Right atrium auricular region (tissue), 2 donors: ENCODE measurements at places on chromosomes 6 and 20. TPM values are rescaled to one million over a fixed set of nuclear protein-coding genes. Genes with fewer than 3 reads are reported as not detected.

DNA sequence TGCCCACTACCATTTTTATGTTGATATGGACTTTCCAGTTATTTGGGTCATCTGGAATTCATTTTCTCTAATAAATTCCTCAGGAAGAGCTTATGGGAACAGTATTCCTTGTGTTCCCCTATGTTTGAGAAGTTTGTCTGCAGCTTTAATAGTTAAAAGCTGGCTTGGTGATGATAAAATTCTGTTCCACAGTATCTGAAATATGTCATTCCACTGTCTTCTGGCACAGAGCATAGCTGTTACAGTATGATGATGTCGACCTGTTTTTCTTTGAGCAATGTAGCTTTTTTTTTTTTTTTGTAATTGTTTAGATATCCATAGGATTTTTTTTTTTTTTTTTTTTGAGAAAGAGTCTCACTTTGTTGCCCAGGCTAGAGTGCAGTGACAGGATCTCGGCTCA, 43.2 kb downstream of the NCOA3 start:
- no peak for DNase-seq

- no peak for DNase-seq
These were observed 180.6 kb downstream of the TBX18 start for GRCh38 chr6:84583784-84584183.

DNA sequence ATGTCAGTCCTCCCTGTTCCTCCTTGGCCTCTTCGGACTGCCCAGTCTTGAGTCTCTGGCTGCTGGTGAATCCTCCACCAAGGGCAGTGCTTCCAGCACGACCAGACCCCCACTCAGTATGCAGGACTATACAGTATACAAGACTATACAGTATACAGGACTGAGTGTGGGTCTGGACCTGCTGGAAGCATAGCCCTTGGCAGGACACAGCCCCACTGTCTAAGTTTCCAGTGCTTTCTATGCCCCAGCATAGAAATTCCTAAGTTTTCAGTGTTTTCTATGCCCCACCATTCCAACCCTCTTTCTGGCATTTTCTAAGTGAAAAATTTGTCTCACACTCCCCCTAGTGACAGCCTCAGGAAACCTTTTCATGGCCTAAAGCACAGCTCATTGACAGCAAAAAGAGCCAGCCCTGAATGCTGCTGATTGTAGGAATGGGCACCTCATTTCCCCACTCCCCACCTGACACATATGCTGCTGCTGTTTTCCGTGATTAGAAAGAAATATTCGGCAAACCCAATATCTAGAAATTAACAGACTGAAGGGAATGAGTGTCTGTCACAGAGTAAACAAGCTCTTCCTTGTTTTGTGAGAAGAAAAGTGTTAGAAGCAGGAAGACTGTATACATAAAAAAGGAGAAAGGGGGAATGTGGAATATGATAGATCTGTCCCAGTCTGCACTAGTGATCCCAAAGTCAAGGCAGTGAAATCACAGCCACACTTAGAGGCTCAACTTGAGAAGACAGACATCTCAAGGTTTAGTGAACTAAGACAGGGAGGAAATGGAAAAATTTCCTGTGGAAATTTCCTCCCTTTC, 206.9 kb downstream of the IBTK start:
- DNase-seq, result no peak

DNA sequence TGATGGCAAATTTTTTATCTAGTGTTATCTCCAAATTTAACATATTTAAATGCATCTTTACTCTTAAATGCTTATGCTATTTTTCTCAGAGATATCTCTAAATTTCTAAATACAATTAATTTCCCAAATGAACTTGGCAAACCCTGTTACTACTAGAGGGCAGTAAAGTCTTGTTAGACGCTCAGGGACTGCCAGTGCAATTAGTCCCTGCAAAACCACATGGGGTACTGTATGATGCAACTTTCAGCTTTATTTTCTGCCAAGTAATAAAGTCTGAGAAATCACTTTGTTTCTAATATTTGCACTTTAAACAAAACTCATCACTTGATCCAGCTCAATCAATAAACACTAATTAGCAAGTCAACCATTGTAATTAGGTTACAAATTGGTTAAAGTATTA, 76.0 kb upstream of the ADGRB3 start:
- DNase-seq, result no peak

DNA sequence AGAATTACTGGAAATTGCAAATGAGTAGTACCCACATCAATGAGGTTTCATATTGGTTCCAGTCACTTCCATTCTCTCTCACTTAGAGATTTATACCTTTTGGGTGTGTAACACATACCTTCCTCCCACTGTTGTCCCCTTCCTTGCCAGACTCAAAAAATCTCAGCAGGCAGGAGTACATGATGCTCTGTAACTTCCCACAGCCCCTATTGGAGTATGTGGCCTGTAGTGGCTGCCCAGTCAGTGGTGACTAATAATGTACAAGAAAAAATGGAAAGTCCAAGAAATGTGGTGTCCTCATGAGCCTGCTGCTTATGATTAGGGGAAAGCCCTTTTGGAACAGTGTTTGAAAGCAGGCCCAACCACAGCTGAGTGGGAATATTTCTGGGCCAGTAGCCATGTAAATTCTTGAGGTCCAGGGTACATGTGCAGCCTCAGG, 312.0 kb downstream of the ZFAND3 start:
- DNase-seq, result no peak

- DNase-seq, result no peak
These were observed 35.8 kb downstream of the SLC2A4RG start for GRCh38 chr20:63775096-63775978.

GRCh38 chr6:123415844-123416468, 220.8 kb downstream of the TRDN start:
- peak; percentile 73 for DNase-seq

- DNase-seq, result no peak
These were observed at the start of gene TUBB2B for GRCh38 chr6:3227363-3228045. TUBB2B (minus strand) TSS chr6:3227653; CDS start chr6:3227543, 110 bp downstream.

DNA sequence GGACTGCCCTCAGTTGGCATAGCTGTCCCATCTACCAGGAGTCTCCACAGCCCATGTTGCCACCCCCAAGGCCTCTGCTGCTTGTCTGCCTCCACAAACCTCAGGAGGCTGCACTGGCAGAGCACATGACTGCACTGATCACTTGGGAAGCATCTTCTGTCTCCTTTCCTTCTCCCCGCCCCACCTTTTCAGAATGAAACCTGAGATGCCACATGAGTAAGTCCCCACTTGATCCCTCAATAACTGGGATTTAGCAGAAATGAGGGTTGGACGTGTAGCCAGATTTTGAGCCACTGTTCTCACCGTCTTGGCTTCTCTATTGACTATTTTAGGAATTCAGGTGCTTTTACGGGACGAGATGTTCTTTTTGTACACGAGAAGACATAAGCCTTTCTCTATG, 328.4 kb downstream of the CDC5L start:
- DNase-seq, result no peak

DNA sequence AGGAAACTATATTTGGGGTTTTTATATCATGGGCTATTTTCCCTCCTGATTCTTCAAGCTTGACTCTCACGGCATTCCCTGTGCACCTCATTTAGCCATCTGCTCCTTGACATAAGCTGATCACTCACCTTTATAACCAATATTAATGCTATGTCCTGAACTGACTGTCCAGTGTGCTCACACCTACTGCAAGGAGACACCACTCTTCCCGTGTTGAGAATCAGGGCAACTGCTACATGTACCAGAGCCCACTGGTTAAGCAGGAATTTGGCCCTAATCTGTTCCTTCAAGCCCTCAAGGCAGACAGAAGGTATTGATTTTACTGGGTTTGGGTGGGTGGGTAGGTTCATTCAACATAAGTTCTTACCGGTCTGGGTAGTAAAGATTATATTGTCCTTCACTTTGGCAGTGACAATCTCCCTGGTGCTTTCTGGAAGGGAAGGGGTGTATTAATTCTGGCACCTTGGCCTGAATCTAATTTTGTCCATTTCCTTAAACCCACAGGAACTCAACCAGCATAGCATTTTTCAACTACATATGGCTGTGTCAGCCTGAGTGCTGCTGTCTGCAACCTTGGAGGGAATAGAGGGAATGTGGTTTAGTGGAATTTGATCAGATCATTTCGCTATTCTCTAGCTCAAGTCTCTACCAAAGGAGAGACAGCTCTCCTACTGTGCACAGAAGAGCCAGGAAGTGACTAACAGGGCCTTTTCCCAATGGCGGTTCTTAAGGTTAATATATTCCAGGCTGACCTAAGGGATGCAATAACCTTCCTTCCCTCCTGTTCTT, 293.2 kb downstream of the BTBD9 start:
- DNase-seq, result no peak

GRCh38 chr20:59613861-59614260, 9.5 kb downstream of the PHACTR3 start:
- DNase-seq, result no peak

GRCh38 chr6:16690608-16691142, 70.6 kb downstream of the ATXN1 start:
- DNase-seq, result no peak

- DNase-seq, result no peak
These were observed 348.3 kb downstream of the BCKDHB start for GRCh38 chr6:80454661-80455365.

DNA sequence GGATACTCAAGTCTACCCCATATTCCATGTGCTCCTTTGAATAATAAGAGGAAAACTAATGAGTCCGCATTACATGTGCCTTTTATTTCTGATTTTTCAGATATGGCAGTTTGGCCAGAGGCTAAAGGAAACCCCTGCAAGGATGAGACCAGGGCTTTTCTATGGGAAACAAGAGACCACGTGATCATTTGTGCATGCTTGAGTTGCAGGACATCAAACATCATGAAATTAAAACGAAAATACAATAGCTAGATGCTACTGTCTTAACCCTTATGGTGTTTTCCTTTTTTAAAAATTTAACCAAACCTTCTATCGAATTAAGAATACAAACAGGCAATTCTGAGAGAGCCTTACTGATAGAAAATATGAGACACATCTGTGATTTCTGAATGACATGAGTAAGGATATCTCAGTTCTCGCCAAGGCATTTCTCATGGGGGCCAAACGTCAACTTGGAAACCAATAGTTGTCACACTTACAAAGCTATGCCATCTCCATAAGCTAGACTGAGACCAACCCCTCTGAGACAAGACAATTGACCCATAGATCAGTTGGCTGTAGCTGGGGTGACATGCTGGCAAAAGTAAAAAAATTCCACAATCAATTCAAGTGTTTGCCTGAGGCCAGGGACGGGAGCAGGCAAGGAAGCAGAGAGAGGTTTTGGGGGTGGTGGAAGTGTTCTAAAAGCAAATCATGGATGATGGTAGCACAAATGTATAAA, 52.8 kb downstream of the RIPOR2 start:
- DNase-seq, result no peak

- no peak for DNase-seq
These were observed 105.4 kb upstream of the PLEKHG1 start for GRCh38 chr6:150494241-150494640.

DNA sequence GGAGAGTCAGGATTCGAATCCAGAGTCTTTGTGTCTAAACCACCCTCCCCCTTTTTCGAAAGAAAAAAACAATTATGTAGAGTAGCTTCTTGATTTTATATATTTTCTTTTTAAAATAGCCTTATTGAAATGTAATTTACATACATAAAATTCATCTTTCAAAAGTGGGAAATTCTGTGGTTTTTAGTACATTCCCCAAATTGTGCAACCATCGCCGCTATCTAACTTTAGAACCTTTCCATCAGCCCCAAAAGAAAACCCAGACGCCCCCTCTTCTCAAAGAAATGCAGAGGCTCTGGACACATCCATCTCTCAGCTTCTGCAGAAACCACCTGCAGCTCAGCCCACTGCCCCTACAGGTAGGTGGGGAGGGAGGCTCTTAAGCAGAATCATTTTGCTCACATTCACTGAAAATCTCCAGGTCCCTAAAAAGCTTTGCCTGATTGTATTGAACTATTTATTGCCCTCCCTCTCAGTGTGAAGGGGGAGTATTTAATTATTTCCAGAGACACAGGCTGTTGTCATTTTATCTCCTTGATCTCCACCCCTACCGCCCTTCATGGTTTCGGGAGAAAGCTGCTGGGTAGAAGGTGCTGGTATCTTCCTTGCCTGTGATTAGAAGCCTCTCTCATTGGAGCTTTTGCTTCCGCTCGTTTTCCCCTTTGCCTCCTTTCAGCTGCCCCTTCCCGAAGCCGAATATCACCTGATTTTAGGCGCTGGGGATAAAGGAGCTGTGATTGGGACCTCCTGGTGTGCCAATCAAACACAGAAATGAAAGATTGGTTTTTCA, 68.7 kb upstream of the KCNG1 start:
- DNase-seq, result no peak

BNIP5 gene
- not detected for total RNA-seq

SLA2 gene
- total RNA-seq, result 0.37 TPM

SCGN gene
- total RNA-seq, result 14.1 TPM

SCUBE3 gene
- total RNA-seq, result 0.59 TPM

PNPLA1 gene
- 0.20 TPM for total RNA-seq

ABHD16B gene
- not detected for total RNA-seq

GGT7 gene
- 7.3 TPM for total RNA-seq
